ENCODE measurements at places on chromosomes 13 and 19. TPM values are rescaled to one million over a fixed set of nuclear protein-coding genes. Genes with fewer than 3 reads are reported as not detected.

Gene CEACAM21
- 0.12 TPM for total RNA-seq

Gene DPRX
- not detected for total RNA-seq

Gene GARIN5A
- total RNA-seq: 0.95 TPM

Gene CASP14
- not detected for total RNA-seq

DNA sequence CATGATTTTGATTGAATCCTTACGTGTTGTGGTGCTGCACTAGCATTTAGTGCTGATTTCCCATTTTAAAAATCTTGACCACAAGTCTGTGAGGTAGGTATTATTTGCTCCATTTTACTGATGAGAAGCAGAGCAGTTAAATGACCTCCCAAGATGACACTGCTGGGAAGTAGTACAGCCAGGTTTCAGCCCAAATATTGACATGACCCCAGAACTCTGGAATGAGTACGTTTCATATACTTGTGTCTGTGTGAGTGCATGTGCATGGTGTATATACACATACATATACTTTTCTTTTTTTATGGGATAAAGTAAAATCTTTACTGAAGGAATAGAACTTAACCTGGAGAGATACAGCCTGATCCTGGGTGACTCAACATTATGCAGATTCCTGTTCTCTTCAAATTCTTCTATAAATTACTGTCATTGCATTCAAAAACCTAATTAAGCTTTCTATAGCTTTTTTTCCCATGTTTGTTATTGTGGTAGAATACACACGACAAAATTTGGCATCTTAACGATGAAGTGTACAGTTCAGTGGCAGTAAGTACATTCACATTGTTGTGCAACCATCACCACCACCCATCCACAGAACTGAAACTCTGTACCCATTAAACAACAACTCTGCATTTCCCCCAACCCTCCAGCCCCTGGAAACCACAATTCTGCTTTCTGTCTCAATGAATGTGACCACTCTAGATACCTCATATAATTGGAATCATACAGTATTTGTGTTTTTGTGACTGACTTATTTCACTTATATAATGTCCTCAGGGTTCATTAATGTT is 311.9 kb downstream of the MTUS2 start:
- no peak for DNase-seq

DNA sequence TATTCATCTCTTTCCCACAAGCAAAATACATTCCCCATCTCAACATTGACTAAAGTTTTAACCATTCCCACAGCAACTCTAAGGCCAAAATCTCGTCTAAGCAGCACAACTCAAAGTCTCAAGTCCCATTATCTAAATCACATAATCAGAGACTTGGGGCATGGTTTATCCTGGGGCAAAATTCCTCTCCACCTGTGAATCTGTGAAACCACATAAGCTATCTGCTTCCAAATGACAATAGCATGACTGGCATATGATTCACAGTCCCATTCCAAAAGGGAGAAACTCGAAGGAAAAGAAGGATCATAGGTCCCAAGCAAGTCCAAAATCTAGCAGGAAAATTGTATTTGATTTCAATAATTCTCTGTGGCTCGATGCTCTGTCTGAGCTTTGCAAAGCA is 73.0 kb downstream of the ANKRD10 start:
- DNase-seq: peak; percentile 35

DNA sequence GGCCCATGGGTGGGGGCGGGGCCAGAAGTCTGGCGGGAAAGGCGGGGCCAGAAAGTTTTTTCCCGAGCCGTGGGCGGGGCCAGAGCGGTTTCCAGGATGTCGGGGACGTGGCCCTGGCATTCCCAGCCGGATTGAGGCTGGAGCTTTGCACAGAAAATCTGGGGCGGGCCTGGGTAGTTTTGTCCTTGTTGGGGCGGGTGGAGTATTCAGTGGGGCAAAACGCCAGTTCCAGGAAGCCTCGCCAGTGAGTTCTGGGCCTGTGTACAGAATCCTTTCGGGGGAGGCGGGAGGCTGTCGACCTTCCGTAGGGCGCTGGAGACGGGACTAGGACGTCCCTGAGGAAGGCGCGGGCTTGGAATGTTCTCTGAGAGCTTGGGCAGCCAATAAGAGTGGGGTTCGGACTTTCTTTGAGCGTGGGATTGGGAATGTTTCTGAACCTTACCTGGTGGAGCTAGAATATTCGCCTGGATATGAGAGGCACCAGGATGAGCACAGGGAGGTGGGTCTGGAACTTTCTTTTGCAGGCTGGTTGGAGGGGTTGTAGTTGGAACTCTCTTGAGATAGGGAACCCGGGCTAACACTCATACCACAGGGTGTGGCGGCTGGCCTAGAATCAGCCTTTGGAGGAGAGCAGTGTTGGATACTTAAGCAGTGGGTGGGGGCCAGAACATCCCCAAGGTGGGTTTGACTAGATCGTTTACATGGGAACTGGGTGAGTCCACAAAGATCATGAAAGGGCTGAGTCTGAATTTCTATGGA is 1.3 kb downstream of the CCDC9 start:
- DNase-seq: no peak

DNA sequence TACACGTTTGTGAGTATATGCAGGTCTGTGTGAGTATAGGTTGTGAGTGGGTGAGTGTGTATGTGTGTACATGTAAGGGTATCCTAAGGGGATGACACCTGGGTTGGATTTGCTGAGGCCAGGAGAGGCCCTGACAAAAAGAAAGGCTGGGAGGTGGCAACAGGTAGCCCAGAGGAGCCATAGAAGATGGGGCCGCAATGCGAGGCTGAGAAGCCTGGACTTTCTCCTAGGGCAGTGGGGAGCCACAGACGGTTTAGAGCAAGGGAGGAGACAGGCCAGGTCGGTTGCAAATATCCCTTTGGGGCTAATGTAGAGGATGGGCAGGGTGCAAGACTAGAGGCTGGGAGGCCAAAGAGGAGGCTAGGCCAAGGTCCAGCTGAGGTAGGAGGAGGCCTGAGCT is 54.3 kb downstream of the CELF5 start:
- no peak for DNase-seq

GRCh38 chr13:73521290-73521624 is 462.5 kb downstream of the KLF5 start:
- peak; percentile 1 for DNase-seq

DNA sequence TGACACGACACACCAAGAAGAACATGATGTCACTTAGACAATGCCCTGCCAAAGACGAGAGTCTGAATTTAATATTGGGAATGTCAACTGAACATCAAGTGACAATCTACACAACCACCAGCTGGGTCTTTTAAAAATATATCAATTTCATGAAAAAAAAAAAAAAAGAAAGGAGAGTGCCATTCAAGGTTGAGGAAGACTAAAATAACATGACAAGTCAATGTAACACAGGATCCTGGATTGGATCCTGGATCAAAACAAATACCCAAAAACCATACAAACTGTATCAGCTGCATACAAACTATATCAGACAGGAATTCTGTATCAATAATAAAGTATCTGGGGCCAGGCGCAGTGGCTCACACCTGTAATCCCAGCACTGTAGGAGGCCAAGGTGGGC is 4.7 kb downstream of the ZNF329 start:
- no peak for DNase-seq

DNA sequence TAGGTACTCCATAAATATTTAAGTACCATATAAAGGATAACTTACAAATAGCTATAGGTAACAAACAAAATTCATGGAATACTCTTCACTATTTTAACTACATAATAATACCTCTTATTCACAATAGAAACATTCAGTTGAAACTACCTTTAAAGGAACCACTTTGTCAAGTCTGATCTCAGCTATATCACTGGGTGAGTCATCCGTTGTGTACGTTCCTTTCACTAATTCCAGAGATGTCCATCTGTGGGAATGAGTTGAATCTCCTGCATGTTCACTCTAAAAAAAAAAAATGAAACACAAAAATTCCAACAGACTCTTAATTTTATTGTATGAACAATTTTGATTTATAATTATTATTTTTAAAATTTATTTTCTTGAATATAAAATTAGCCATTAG is 149.4 kb upstream of the FBXL3 start:
- peak; percentile 2 for DNase-seq

DNA sequence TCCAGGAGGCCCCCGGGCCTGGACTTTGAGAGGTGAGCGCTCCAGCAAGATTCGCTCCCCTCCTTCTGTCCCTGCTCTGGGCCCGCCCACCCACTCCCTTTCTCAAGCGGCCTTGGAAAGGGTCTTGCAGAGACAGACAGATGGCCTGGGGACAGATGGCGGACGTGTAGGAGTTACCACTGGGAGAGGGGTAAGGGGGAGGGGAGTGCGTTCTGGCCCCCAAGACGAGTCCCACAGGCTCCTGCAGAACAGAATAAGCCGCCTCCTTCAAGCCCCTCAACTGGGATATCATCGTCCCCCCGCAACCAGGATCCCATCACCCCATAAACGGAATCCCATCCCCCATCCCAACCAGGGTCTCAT is 3.6 kb upstream of the TNFAIP8L1 start:
- DNase-seq: no peak

DNA sequence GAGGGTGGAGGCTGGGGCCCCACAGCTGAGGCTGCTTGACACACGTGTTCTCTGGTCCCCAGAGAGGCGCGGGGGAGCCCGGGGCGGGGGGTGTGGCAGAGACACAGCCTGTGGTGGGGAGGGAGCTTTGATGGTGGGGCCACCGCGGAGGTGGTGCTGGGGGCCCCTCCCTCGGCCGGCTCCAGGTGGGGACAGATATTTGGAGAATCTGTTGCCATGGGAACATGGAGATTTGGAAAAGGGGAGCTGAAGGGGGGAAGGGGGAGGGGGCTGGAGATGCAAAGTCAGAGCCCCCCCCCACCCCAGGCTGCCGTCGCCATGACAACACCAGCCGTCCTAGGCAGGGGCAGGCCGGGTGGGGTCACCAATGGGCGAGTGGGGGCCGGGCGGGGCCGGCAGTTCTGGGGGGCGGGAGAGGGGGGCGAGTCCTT is 1.2 kb downstream of the PRKCG start:
- no peak for DNase-seq

- no peak for DNase-seq
These were observed 63.5 kb upstream of the GPR183 start for GRCh38 chr13:99370481-99371275.

DNA sequence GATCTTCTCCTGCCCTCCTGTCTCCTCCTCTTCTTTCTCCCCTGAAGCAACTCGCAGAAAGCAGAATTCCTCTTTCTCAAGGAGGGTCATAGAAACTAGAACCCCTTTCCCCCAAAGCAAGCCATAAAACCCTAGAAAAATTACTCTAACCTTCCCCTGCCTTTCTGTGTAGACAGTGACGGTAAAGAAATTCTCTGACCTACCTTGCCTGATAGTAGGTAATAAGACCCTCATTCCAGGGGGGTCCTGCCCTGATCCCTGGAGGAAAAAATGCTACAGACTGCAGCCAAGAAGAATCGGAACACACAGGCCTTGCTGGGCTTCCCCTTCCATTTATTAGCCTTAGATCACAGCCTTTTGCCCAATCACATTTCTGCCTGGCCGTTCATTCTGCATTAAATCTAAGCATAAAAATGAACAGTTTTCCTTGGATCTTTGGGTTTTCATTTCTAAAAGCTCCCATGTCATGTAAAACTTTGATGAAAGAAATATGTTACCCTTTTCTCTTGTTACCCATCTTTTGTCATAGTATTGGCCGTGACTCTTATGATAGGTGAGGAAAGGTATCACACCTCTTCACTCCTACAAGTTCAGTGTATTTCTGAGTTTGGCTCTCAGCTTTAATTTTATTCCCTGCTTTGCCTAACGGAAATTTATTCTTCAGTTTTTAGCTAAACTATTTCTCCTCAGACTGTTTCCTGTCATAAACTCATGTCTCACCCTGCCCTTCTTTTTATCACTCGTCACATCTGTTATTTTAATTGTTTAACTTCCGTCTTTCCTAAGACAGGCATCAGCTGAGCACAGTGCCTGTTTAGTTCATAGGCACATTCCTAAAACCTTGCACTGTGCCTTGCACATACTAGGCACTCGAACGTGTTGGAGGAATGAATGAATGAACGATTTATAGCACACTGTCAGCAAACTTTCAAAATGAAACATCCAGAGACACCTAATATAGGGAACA is 20.4 kb upstream of the CPB2 start:
- DNase-seq: no peak

GRCh38 chr13:67619995-67620380 is 389.9 kb upstream of the PCDH9 start:
- no peak for DNase-seq

DNA sequence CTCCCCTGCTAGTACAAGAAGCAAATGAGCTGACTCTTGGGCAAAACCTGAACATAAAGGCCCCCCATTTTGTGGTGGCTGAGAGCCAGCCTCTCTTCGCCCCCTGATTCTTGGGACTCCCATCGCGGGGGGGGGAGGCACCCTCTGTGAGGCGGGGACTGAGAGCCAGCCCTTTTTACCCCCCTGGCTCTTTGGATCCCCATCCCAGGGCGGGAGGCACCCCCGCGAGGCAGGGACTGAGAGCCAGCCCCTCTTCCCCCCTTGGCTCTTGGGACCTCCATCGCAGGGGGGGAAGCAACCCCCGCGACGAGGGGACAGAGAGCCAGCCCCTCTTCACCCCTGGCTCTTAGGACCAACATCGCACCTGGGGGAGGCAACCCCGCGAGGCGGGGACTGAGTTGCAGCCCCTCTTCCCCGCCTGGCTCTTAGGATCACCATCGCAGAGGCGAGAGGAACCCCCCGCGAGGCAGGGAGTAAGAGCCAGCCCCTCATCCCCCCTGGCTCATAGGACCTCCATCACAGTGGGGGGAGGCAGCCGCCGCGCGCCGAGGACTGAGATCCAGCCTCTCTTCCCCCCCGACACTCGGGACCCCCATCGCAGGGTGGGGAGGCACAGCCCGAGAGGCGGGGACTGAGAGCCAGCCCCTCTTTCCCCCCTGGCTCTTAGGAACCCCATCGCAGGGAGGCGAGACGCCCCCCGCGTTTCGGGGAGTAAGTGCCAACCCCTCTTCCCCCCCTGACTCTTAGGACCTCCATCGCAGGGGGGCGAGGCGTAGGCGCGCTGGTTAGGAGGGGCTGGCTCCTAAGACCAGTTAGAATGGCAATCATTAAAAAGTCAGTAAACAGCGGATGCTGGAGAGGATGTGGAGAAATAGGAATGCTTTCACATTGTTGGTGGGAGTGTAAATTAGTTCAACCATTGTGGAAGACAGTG is 2428.4 kb upstream of the PCDH20 start:
- DNase-seq: no peak
